ENCODE measurements at places on chromosomes 6 and 20.

DNA sequence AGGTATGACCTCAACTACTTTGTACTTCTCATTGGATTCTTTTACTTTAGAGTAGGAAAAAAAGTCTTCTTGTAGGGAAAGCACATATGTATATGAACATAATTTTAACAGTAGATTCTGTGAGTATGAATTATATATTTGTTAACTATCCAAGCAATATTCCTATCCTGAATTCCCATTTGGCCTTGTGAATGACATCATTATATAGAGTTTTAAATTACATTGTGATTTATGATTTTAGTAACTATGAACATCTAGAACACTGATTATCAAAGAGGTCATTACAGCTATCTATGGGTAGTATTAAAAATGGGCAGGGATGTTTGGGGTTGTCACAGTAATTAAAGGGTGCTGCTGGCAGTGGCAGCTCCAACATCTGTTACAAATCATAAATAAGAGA is 163.9 kb upstream of the TFAP2D start:
- DNase-seq = no peak

DNA sequence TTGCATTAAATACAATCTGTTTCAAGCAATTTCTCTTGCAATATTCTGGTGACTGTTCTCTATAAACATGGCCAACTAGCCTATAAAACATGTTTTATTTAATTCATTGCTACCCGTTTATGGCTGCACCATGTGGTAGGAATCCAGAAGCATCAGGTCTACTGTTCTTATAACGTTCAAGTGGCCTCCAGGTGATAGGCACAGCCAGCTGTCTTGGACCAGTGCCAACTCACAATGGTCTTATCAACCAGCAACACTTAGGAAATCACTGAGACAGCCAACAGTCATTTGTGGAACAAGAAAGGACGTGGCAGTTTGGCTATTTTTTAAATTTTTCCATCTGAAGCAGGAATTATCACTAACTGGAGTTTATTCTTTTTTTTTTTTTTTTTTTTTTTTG is 193.6 kb downstream of the NKAIN2 start:
- no peak for DNase-seq

DNA sequence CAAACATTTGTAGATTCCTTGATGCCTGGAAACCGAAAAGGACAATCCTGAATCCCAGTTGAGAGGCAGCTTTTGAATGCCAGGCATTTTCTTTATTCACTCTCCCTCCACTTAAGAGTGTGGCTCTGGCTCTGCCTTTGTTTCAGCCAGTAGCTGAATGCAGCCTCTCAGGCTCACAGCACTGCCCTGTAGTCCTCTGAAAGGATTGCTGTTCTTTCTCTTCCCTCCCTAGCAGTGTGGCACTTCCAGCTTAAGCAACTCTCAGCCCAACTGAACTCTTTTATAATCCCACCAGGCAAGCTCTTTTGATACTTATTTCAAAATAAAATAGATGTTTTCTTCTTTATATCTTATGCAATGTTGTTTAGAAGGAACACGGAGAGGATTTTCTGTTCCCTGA is 415.6 kb downstream of the GJA1 start:
- DNase-seq = no peak

DNA sequence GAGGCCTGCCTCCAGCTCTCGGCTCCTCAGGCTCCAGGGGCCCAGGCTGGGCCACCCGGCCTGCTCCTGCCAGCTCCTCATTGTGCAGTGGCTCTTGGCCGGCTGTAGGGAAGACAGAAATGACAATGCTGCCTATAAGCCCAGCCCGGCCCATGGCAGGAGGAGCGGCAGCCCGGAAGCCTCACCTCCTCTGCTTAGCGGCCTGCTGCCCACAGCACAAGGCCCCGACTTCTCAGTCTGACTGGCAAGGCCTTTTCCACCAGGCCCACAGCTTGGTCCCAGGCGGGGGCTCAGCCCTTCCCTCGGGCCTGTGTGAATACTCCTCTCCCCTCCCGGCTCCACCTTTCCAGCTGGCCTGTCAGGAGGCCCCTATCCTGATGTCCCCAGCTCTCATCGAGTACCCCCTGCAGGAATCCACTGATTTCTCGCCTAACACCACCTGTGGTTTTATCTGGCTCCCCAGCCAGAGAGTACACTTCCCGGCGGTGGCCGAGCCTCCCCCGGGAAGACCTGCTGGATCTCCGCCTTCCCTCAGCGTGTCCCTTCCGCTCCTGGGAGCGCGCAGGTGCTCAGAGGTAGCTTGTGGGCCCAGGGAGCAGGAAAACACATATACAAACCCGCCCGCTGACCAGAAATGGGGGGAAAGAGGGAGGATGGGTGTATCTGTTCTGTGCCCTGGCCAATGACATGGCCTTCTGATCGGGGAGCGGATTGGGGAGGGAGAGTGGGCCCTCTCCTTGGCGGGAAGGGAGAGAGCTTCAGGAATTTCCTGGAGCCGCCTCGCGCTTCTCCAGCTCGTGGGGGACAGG is 963 bp downstream of the DDRGK1 start:
- peak; percentile 74 for DNase-seq

- DNase-seq = no peak
These were observed 34.4 kb upstream of the ARHGAP18 start for GRCh38 chr6:129744201-129744879.

All from activated CD4-positive, alpha-beta T cell treated with anti-CD3 and anti-CD28 coated beads, Interleukin-2, amount 10 ng/mL, durations not matched to agents 24 days and 14 days (primary cell).